ENCODE measurements at places on chromosomes 5 and 9.

GRCh38 chr5:141709699-141710267 is 27.8 kb upstream of the ARAP3 start:
- DNase-seq = no peak

DNA sequence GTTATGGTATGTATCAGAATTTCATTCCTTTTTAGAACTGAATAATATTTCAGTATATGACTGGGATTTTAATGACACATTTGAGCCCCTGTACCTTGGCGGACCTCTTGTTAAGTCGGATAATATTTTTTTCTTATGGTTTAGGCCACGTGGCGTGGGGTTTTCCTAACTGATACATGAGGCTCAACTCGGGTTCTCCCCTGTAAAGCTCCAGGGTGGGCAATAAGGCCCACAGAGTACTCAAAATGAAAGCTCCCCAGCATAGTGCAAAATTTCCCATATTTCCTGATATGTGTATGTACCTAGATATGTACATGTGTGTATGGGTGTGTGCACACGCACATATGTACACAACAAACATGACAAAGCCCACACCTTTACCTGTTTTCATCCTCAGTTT is 24.5 kb downstream of the TICAM2 start:
- DNase-seq = no peak

- no peak for DNase-seq
These were observed 229.9 kb upstream of the RIOK2 start for GRCh38 chr5:97412959-97413358.

GRCh38 chr9:79962836-79963235 is 391.1 kb downstream of the TLE4 start:
- no peak for DNase-seq

DNA sequence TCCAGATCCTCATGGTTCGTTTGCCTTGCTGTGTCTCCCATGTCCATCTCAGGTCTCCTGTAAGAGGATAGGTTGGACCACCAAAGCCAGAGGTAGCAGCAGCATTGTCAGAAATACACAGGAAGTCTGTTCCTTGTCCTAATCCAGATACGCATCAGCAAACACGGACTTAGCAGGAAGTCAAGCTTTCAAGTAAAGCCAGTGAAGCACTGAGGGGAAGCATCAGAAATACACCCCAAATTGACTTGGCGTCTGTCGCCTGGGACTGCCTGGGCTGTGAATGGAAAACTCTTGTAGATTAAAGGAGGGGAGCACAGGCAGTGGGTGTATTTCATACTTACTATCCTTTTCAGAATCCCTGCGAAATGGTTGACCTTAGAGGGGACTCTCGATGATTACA is 171.3 kb downstream of the PSAT1 start:
- no peak for DNase-seq

GRCh38 chr5:160547872-160548271 is 126.2 kb downstream of the PTTG1 start:
- DNase-seq = no peak

DNA sequence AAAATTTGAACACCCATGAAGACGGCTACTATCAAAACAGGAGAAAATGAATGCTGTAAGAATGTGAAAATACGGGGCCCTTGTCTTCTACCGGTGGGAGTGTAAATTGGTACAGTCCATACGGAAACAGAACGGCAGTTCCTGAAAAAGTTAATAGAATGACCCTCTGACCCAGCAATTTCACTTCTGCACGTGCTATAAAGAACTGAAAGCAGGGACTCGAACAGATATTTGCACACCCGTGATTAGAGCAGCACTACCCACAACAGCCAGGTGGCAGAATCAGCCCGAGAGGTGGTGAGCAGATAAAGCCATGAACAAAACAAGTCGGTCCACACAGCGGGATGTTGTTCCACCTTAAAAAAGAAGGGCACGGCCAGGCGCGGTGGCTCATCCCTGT is 22.6 kb upstream of the SLC12A7 start:
- no peak for DNase-seq

DNA sequence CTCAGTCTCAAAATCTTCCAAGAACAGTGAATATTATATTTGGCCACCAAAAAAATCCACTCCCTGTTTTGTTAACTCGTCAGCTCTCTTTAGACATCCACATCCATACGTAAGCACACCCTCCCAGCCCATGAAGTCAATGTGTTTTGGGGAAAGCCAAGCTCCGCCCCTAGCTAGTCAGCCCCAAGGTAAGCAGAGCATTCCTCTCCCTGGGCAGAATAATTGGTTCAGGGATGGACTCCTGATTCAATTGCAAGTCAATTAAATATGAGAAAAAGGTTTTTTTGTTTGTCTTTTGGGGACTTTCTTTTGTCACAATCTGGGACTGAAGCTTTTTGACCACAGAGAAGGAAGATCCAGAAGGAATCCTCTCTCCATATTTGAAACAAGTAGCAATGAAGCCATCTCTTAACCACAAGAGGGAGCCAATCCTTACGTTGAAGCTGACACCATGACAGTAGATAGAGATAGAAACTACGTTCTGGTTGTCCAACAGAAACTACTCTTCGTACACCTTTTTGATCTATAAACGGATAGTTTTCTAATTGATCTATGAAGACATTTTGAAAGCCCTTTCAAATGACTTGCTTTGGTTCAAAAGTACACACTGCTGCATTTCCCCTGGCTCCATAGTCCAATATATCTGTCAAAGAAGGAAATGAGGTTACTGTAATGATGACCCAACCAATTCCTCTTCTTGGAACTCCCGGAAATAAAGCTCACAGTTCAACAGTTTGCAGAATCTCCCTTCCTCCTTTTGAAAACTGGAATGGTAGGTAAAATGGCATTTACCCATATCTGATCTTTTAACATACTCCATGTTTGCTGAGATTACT is 166.4 kb downstream of the TLE1 start:
- DNase-seq = no peak

DNA sequence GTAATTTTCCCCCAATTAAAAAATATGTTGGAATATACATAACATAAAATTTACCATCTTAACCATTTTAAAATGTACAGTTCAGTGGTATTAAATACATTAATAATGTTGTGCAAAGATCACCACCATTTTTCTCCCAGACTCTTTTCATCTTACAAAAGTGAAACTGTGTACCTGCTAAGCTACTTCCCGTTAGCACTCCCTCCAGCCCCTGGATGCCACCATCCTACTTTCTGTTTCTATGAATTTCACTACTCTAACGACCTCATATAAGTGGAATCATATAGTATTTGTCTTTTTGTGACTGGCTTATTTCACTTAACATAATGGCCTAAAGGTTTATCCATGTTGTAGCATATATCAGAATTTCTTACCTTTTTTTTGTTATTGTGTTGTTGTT is 112.9 kb downstream of the HSPA4 start:
- DNase-seq = no peak

DNA sequence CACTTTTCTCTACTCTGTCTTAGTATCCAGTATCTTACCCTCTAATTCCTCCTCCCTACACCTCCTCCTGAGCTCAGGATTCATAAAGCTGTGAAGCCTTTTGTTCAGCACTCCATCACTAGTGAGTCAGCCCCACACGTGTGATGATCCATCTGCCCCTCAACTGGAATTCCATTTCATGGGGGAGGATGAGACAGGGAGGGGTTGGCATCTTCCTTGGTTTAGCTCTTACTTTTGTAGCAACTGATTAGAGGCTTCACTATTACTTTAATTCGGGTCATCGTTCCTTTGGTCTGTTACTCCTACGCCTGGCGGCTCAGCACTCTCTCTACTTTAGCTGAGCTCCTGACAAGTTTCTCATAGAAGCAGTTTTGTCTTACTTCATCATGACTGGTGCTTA is 11.8 kb downstream of the BTNL8 start:
- no peak for DNase-seq

DNA sequence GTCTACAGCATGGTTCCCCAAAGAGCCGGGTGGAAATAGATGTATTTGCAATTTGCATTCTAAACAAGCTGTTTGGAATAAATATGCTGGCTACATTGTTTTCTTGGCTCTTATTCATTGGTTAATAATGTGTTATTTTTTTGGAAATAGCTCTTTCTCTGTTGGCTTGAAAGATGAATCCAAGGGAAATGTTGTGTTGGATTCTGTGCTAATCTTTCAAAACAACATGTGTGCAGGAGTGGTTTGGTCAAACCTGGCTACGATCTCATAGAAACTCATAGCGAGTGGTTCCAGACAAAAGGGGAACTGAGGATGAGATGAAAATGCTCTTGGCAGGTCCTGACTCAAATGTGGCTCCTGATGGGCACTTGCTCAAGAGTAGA is 63.7 kb upstream of the CXCL14 start:
- DNase-seq = no peak

DNA sequence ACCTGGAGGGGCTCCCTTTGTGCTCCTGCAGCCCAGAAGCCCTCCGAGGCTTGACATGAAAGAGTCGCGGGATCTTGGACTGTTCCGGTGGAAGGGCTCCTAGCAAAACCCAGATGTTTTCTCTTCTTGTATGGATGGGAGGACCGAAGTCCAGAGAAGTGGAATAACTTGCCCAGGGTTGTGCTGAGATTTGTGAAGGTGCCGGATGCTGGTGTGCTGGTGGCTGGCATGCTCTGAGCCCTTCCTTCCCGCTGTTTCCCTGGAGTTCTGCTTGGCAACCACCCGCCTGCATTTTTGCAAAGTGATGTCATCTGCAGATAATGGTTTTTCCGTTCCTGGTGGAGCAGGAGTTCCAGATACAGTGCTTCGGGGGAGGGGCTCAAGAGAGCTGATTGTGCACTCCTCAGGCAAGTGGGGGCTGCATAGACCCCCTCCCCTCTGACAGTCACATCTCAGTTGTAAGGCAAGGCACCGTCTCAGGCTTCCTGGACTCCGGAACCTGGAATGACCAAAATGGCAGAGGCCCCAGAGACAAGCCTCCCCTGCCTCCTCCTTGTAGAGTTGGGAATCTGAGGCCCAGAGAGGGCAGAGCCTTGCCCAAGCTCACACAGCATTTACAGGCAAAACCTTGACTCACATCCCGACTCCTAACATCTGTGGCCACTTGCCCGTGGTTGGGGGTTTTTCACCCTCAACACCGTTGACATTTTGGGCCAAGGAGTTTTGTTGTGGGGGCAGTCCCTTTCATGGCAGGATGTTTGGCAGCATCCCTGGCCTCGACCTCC is 157.0 kb downstream of the RGS3 start:
- no peak for DNase-seq

- no peak for DNase-seq
These were observed 719.6 kb upstream of the GRAMD2B start for GRCh38 chr5:125703616-125704015.

DNA sequence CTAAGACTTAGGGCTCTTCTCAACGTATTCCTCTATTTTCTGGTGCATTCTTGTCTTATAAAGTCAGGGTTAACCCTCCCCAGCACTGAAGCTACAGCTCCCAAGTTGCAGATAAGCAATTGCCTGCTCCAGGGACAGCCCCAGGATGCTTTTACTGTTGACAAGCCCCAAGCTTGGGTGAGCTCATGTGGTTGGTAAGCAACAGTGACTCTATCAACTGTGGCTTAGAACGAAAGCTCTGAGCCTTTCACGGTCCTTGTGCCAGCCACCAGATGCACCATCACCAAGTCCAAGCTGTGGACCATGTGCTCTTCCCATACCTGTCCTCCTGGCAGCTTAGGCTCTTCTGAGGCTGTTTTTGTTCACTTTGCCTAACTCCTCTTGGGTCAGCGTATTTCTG is 13.5 kb downstream of the ADRB2 start:
- no peak for DNase-seq

DNA sequence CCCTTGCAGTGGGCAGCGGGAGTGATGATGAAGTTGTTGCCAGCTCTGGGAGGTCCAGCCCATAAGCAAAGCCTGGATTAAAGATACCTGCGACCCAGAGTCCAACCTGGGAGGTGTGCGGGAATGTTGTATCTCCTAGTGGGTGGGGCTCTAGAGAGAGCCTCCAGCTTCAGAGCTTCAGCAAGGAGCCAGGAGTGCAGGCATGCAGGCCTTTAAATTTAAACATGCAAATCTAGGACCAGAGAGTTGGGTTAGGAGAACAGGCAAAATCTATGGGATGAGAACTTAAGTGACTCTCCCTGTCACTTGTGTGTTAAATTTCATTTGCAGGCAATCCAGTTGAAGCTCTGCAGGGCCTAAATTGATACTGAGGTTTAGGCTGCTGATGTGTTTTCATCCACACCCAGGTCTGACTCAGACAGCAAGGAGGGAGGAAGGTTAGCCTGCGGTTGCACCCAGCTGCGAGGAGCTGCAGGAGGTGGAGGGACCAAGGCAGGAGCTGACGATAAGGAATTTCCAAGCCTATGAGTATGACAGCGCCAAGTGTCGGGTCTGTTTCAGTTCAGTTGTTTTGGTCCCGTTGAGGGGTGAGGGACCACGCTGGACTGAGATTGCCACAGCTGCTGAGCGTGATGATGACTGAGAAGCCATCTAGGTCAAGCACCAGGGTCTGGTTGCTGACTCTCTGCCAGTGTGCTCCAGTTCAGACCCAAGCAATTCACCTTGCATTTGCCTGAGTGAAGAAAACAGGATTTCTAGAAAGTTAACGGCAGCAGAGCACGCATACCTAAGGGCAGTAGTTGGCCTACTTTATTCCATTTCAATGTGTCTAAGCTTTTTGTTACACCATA is 243.0 kb downstream of the ICE1 start:
- DNase-seq = no peak

DNA sequence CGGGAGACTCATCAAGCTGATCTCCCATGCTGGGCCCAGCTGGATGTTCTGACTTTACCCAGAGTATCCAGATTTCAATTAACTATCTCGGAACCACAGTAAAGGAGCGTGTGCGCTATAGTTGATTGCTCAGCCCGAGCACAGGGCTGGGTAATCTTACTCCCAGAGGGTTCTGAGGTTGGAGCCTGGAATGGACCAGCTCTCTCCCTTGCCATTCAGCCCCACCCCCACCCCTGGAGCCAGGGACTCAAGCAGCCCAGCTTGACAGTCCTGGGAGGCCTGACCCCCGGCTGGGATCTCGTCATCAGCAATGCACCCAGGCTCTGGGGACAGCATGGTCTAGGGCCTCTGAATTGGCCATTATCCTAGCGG is 23.7 kb upstream of the PTGES start:
- no peak for DNase-seq

DNA sequence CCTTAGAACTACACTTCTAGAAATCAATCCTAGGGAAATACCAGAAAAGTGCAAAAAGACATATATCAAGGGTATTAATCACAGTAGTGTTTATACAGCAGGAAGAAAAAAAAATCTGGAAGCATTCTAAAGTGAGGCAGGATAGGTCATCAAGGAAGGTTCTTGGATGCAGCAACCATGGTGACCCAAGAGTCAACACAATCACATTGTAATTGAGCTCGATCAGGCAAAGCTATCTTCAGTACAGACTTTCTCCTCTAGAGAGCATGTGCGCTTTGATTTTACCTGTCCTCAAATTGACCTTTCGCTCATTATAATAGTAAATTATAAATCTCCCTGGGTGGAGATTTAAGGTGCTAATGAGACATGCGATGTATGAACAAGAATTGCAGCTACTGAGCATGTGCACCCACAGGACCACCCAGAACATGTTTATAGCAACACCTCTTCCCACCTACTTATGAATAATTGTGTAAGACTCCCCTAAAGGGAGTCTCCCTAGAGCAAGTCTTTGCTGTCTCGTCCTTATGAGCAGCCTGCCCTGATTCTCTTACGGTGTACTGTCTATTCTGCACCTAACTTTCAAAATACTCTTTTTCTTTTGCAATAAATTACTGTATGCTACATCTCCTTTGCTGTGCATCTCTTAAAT is 297.7 kb downstream of the ATPSCKMT start:
- DNase-seq = no peak

Data from T-helper 1 cell (primary cell).